ENCODE measurements at places on chromosomes 11 and 22.

DNA sequence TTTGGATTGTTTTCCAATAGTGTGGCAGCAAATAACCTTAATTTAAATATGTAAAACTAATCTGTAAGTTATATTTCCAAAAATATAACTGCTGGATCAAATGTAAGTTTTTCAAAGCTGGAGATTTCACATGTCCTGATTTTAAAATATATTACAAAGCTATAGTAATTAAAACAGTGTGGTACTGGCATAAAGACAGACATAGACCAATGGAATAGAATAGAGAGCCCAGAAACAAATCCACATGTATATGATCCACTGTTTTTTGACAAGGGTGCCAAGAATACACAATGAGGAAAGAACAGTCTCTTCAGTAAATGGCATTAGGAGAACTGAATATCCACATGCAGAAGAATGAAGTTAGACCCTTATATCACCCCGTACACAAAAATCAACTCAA is 4.0 kb downstream of the OR4X2 start:
- DNase-seq: no peak

- no peak for DNase-seq
Measured at GRCh38 chr11:69075421-69076128, 26.8 kb downstream of the TPCN2 start.

GRCh38 chr22:48627203-48627602 is 1200.5 kb downstream of the BRD1 start:
- no peak for DNase-seq

GRCh38 chr22:44752285-44753188 is at the start of gene ARHGAP8:
ARHGAP8 (plus strand) TSS chr22:44752575; CDS start chr22:44786528, 33,953 bp downstream.
- DNase-seq: no peak

GRCh38 chr11:34585304-34585734 is 35.6 kb upstream of the EHF start:
- no peak for DNase-seq

- no peak for DNase-seq
Measured at GRCh38 chr11:128905345-128906184, 14.4 kb downstream of the KCNJ5 start.

DNA sequence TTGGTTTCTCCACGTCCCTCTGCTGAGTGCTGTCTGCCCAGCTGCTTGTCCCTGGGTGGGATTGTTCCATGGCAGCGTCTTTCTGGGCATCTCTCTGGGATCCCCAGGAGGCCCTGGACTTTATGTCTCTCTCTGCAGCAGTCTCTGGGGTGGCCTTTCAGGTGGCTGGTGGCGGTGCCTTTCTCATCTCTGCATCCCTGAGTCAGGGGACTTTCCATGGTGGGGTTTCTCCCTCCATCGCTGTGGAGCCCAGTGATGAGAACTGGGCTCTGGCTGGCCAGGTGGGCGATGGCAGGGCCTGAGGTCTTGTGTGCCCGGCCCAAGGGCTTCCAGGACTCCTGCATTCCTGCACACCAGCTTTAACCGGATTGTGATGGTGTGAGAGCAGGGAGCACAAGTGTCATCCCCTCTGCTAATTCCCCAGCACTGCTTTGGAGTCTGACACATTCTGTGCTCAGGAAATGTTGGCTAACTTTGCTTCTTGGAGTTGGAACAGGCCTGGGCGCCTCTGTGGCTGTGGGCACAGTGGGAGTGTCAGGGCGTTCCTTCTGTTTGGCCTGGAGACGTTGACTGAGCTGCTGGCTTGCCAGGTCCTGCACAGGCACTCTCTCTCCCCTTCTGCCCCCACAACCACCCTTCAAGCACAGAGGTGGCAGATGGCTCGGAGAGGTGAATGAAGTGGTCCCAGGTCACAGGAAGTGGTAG is 27.9 kb downstream of the FAM83F start:
- no peak for DNase-seq

DNA sequence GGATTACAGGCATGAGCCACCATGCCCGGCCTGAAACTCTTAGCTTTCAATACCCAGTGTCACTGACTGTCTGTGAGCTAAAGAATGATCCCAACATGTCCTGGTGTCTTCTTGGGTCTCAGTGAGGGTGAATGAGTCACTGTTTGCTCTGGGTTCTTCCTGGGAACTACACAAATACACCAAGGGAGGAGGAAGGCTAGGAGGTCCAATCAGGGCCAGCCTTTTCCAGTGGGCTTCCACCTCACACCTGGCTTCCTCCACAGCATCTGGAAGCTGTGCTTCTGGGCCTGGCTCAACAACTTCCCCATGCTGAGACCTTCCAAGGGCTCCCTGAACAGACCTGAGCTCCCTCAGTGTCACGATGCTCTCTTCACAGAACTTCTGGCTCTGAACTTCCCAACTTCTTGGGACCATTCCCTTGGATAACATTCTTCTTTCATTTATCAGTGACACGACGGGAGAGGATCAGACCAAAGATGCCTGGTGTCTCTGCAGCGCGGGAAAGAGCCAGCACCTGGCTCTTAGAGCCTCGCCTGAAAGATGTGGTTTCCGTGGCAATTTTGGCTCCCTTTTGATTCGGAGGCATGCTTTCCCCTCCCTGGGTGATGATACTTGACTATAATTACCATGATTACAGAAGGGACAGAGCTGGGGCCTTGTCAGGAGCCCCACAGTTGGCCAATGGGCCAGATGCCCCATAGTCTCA is 22.3 kb upstream of the CHRM4 start:
- no peak for DNase-seq

DNA sequence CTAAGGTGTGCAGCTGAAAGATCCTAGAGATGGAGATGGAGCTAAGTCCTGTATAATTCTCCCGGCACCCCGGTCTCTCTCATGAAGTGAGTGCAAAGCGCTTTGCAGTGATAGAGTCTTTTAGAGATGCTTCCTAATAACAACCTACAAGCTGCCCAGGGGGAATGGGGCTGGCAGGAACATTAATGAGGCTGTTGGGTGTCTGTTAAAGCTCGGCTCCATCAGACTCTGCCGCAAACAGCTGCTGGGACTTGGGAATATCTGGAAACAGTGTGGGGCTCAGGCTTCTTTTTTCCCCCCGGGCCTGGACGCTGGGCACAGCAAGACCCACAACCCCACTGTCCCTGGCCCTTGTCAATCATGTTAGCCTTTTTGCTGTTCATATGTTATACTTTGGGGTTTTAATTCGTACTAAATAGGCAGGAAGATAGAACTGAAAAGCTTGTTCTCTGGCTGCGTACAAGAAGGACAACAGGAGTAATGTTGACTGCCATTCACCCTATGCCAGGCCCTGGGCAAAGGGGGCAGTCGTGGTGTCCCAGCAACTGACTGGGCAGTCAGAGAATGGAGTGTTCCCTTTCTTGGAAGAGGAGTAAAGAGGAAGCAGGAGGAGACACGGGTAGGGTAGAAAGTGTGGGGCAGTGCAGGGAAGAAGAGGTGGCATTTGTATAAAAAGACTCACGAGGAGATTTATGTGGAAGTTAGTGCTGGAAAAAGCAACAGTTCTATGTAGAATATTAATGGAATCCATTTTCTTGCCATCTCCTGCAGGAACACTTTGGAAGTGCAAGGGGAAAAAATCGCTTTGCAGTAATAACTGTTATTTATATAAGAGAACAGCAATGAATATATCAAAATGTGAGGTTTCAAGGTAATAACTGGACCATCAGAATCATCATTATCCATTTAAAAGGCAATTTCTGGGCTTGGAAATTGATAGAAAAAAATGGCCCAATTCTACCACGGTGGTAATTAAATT is 232.8 kb downstream of the GRIK4 start:
- DNase-seq: no peak

- DNase-seq: no peak
Measured at GRCh38 chr22:36424901-36425579, 37.3 kb upstream of the MYH9 start.

GRCh38 chr11:74925281-74925680 is 23.6 kb downstream of the XRRA1 start:
- DNase-seq: no peak

- no peak for DNase-seq
Measured at GRCh38 chr11:118095493-118095892, 8.7 kb upstream of the SMIM35 start.

- no peak for DNase-seq
Measured at GRCh38 chr11:15169815-15170551, 55.3 kb downstream of the INSC start.

GRCh38 chr11:115180272-115180671 is 323.9 kb downstream of the CADM1 start:
- no peak for DNase-seq

DNA sequence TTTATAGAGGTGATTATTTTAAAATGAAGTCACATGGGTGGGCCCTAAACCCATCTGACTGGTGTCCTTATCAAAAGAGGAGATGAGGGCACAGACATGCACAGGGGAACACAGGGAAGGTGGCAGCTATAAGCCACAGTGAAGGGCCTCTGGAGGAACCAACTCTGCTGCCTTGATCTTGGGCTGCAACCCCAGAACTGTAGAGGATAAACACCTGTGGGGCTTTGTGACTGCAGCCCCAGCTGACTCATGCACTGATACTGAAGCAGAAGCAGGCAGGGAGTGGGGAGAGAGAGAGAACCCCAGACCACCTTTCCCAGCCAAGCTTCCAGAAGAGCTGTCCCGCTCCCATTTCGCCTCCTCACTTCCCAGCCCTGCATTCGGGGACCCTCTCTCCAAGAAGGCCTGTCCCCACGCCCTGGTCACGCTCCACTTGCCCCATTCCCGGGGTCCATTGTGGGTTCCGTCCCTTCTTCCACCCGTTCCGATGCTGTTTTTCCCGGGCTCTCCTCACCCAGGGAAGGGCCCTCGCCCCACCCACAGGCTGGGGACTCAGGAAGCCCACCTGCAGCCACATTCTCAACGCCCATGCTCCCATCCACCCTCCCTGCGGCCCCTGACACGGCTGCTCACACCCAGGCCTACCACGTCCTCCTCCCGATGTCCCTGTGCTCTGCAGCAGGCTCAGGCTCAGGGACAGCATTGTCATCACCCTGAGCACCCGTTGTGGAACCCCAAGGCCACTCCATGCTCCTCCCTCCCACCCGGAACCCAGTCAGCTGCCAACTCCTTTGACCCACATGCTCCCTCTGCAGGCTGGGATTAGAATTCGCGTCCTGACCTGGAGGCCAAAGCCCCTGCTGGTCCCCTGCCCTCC is 90.8 kb upstream of the SHANK2 start:
- DNase-seq: no peak

DNA sequence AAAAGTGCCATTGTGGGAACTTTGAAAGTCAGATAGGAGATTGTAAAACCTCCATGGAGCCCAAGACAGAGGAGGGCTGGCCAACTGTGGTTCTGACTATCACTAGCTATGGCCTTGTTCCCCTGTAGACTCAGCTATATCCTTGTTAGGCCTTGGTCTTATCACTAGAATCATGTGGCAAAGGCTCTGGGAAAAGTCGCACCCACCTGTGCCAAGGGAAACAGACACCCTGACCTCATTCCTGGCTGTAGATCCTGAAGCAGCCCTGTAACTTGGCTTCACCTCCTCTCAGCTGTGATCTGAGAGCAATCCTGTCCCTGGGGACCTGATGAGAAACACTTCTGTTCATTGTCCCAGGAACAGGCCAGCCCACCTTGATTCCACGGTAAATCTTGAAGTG is 566.2 kb downstream of the TMEM135 start:
- DNase-seq: no peak

GRCh38 chr22:44538051-44538450 is 40.0 kb upstream of the RTL6 start:
- DNase-seq: no peak
